ENCODE measurements at places on chromosomes 12 and 14. TPM values are rescaled to one million over a fixed set of nuclear protein-coding genes. Genes with fewer than 3 reads are reported as not detected.

GRCh38 chr14:56304456-56304855, 186.2 kb downstream of the PELI2 start:
- DNase-seq, result no peak

- peak; percentile 12 for DNase-seq
Measured at GRCh38 chr14:55851961-55852360, 266.2 kb upstream of the PELI2 start.

- DNase-seq, result peak; percentile 35
Measured at GRCh38 chr12:94262228-94263010, 114.0 kb downstream of the PLXNC1 start.

Gene RPS26
- 22.2 TPM for total RNA-seq

DNA sequence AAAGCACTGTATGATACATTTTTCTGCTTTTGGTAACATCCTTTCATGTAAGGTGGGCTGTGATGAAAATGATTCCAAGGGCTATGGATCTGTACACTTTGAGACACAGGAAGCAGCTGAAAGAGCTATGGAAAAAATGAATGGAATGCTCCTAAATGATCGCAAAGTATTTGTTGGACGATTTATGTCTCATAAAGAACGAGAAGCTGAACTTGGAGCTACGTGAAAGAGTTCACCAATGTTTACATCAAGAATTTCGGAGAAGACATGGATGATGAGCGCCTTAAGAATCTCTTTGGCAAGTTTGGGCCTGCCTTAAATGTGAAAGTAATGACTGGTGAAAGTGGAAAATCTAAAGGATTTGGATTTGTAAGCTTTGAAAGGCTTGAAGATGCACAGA, 22.1 kb upstream of the SRGAP1 start:
- no peak for DNase-seq

- no peak for DNase-seq
Measured at GRCh38 chr14:88802596-88802995, 9.8 kb upstream of the EML5 start.

DNA sequence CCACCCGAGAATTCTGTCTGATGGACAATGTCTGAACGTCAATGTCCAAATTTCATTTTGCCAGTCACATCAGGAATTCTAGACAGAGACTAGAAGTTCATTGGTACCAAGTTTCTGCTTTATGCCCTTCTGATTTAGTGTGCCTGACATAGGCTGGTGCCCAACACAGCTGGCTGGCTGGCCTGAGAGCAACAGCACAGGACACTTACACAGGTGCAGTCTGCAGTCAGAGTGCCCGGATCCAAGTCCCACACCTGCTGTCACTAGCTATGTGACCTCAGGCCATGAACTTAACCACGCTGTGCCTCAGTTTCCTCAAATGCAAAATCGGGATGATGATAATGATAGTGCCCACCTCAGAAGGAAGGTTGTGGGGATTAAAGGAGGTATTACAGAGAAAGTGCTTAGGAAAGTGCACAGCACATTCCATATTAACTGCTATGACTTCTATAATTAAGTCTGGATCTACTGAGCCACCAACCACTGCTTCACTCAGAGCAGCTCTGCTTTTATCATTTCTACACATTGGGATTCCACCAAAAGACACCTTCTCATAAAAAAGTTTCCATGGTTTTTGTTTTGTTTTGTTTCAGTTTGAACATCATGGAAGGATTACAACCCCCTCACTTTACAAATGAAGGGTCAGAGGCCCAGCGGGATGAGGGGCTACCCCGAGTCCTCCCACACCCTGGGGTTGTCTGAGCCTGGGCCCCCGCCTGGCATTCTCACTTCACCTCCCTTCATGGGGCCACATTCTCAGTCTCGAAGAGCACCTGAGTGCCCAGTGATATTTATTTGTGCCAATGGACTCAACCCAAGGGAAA, 168.8 kb upstream of the BCL2L14 start:
- DNase-seq, result no peak

Gene SPX
- total RNA-seq, result 1.5 TPM

GRCh38 chr14:75315144-75315543, 36.5 kb downstream of the FOS start:
- peak; percentile 20 for DNase-seq

DNA sequence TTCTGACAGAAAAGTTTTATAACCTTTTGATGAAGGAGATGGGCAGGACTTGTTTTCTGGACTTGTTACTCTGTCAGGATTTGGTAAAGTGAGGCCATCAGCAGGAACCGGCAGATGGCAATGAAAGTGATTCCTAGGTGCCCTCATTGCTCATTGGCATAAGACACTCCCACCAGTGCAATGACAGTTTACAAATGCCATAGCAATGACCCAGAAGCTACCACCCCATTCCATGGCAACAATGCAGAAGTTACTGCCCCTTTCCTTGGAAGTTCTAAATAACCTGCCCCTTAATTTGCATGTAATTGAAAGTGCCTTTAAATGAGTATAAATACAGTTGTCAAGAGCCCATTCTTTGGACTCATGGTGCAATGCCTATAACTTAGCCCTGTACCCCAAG, 222.6 kb downstream of the CEP128 start:
- DNase-seq, result no peak

- DNase-seq, result no peak
Measured at GRCh38 chr12:83089575-83089974, 402.9 kb downstream of the TMTC2 start.

DNA sequence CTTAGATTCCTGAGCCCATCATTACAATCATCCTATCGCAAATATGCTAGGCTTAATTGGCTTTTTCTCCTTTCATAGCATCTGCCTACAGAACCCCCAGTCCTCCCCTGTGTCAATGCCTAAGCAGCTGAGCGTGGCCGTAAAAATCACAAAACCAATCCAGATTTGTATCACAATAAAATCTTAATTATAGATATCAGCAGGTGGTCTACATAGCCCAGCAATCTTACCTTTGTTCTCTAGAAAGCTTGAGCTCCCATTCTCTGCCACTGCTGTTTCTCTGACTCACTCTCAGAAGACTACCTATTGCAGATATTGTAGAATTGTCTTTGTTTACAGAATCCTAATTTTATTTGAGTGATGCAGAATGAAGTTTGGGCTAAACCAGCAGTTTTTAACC, 37.9 kb upstream of the PPM1A start:
- no peak for DNase-seq

DNA sequence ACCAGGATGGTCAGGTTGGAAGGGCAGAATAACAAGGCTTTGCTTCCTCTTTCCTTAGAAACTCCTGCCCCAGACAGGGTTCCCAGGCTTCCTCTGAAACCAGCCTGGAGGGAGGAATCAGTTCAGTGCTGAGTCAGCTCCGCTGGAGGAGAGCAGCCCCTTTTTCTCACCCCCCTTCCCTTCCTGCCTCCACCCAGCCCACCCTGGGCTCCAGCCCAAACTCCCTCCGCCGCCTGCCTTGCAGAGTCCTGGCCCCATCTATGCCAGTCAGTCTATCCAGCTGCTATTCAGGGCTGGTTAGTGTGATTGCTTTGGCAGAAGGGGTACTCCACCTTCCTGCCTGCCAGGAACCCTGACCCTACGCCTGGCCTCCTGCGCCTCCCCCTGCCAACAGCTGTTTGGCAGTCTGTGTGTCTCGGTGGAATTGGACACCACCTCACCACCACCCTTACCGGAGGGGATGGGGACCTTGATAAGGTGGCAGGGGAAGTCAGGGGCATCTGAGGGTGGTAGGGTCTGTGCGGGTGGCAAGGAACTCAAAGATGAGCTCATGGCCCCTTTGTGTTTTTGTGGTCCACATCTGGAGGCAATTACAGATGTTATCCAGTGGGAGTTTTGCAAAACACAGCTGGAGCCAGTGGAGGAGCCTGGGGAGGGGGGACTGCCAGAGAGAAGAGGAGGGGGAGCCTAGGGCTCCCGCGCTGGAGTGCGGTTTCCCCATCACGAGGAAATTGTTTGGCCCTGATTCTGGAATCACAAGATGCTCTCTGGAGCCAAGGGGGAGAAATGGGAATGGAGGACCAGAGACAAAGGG, 12.2 kb downstream of the MMP14 start:
- no peak for DNase-seq

- DNase-seq, result no peak
Measured at GRCh38 chr14:44163946-44164345, 343.1 kb downstream of the FSCB start.

DNA sequence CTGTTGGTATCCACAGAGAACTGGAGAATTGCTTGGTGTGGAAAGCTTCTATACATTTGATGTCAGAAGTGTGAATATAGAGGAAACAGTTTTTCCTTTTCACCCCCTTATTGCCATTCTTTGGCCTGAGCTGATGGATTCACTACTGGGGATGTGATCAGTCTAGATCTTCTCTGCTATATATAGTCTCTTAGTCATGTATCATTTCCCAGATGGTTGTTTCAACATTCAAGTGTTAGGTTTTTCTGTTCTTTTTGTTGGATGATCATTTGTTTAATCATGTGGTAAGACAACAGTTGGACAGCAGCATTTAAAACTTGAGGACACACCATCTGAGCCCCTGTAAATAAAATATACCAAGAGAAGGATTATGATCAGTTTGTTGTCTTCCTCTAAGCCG, 29.6 kb downstream of the TMX1 start:
- no peak for DNase-seq

DNA sequence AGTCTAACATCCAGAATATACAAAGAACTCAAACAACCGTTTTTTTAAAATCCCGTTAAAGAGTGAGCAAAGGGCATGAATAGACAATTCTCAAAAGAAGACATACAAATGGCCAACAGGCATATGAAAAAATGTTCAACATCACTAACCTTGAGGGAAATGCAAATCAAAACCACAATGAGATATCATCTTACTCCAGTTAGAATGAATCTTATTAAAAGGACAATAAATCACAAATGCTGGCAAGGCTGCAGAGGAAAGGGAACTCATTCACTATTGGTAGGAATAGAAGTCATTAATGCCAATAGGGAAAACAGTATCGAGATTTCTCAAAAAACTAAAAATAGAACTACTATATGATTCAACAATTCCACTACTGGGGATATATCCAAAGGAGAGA, 520.1 kb downstream of the RMST start:
- no peak for DNase-seq

Gene COCH
- 25.3 TPM for total RNA-seq

Gene TPPP2
- not detected for total RNA-seq

GRCh38 chr14:102795060-102795925, 18.0 kb downstream of the TRAF3 start:
- no peak for DNase-seq

DNA sequence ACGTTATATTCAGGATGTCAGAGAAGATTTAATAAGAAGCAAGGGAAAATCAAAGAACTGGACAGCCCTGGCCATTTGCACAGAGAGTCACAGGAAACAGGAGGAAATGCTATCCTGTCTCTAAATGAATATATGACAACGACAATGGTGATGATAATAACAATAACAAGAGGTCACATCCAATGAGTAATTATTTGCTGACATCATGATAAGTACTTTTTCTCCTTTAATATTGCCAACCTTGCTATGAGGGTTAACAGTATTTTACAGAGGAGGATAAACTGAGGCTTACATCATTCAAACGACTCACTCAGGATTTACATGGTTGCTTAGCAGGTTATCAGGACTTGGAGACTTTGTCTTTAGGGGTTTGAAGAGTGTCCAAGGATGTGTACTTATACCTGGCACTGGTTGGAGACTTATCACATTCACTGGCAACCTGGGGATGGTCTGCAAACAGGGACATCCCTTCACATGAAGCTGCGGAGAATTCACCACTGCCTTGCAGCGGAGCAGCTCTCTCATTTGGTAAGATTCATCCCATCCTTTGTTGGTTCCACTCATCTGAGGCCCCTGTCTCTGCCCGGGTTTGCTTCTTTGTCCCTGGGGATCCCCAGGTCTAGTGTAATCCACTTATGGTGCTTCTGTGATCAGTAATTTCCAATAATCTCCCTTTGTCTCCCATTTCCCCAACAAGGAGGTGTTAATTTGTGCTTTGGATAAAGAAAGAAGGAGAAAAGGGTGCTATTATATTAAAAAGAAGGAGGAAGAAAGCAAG, 637.8 kb downstream of the BCL11B start:
- DNase-seq, result no peak

DNA sequence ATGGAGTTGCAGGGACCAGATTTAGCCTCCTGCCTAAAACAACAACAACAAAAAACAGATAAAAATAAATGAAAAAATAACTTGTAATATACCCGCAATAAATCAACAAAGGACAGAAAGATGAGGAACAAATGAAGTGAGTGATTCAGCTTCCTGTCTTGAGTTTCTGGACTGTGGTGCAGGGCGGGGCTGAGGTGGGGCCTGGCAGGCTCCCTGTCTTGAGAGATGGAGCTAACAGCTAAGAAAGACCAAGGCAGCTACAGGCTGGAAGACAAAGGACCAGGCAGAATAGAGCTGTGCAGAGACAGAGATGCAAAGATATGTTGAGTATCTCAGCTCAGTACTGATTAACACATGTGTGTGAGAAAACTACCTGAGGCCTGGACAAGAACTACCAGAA, 879.2 kb downstream of the AACS start:
- no peak for DNase-seq

DNA sequence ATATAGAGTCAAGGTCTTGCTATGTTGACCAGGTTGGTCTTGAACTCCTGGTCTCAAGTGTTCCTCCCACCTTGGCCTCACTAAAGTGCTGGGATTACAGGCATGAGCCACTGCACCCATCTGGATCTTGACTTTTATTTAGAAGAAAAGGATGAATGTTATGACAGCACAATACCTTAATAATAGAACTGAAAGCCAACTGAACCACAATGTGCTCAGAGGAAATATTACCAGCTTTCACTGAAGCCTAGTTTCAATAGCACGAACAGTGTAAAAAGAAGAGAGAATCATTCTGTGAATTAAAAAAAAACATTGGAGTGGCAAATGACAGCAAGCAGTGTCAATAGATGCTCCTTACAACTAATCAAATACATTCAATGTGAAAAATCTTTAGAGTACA, 239.2 kb upstream of the RMST start:
- no peak for DNase-seq

DNA sequence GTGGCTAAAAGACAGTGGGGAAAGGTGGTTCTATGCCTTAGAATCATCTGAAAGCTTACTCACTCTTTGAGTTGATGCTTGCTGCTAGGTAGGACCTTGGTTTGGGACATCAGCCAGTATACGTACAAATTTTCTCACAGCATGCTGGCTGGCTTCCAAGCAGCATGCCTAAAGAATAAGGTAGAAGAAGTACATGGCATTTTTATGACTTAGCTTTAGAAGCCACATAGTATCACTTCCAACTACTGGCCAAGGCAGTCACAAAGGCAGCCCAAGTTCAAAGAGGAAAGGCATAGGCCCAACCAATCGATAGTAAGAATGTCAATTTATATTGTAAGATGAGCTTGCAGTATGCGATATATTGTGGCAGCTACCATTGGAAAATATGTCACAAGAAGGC, 284.2 kb upstream of the CAND1 start:
- DNase-seq, result no peak

Gene OSGEP
- total RNA-seq, result 48.9 TPM

- DNase-seq, result no peak
Measured at GRCh38 chr14:74596741-74597450, 15.1 kb downstream of the LTBP2 start.

Gene VRTN
- total RNA-seq, result not detected
